Stimulated activated CD8-positive, alpha-beta memory T cell treated with anti-CD3 and anti-CD28 coated beads, Interleukin-15, amount 100 ng/mL, for 4 hours (primary cell): ENCODE measurements at places on chromosomes 6 and 20.

DNA sequence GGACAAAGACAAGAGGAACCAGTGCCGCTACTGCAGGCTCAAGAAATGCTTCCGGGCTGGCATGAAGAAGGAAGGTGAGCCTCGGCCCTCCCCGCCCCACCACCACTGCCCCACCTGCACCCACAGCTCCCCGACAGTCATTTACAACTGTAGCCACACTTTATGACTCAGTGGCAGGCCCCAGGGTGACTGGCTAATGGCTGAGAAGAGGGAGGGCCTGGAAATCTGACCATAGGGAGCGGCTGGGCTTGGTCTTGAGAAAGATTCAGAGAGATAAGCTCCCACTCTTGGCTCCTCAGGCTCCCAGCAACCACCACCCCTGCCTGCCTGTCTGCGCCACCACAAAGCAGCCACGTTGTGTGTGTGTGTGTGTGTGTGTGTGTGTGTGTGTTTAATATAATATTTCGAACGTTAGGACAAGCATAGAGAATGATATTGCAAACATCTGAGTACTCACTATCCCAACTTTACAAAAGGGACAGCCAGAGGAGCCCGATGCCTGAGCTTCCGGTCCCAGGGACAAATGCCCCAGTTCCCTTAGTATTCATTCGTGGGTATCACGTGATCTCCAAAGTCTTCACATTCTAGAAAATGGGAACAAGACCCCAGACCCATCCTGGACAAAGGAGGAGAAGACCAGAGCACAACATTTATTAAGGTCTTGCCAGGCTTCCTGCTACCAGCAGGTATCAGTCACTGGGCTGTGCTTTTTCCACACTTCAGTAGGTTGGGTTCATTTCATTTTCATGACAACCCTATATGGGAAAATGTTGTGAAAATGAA is 52.1 kb downstream of the HNF4A start:
- DNase-seq = no peak

GRCh38 chr6:68372991-68373390 is 262.1 kb upstream of the ADGRB3 start:
- DNase-seq = no peak

DNA sequence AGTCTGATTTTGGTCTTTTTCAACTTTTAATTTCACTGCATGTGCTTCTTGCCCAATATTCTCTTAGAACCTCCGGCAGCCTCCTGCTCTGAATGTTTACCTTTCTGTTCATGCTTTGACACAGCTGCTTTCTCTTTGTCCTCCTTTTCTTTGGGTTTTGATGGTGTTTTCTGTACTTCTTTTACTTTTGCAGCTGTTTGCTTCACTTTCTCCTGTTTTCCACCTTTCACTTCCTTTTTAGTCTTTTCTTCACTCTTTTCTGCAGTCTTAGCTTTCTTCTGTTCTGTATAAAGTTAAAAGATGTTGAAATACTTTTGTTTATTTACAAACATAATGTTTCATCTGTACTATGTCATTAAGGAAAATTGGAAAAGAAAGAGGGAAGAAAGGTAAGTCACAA is 133.1 kb downstream of the TRDN start:
- DNase-seq = no peak

DNA sequence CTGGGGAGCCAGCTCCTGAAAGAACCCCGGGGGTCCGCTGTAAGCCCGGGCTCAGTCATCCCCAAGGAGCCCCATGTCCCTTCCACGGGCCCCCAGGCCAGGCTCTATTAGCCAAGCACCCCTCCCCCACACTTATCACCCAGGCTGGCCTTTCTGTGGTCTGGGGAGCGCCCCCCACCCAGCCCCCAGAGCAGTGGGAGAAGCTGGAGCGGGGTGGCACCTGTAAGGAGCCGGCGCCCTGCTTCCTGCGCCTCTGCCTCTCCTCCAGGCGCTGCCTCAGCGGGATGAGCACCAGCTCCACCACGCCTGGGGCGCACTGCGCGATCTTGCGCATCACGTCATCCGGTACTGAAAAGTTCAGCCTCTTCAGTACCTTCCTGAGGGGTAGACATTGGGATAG is 2.3 kb downstream of the SPEF1 start:
- DNase-seq = no peak

DNA sequence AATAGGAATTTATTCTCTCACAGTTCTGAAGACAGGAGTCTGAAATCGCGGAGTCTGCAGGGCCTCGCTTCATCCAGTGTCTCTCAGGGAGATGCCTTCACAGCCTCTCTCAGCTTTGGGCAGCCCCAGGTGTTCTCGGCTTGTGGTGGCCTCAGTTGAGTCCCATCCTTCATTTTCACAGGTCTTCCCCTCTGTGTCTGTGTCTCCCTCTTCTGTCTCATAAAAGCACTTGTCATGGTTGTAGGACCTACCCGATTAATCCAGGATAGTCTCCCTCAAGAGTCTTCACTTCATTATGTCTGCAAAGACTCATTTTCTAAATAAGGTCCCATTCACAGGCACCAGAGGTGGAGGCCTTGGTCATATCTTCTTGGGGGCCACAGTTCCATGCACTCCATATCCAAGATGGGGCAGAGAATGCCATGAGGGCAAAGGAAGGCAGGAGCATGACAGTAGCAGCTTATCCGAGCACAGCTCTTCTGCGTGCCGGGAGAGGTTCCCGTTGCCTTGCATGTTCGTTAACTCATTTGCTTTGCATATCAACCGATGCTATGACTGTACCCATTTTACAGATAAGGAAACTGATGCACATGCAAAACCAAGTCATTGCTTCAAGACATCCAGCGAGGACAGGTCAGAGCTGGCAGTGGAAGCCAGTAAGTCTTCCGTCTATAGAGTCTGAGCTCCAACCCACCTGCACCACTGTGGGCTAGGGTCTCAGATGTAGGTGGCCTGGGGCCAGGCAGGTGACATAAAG is 363.8 kb upstream of the SULF2 start:
- no peak for DNase-seq

- DNase-seq = no peak
These were observed 5.1 kb upstream of the BPI start for GRCh38 chr20:38298768-38299288.

- no peak for DNase-seq
These were observed 885.2 kb downstream of the EPHA7 start for GRCh38 chr6:92534109-92534508.

- DNase-seq = no peak
These were observed 137.3 kb downstream of the STXBP5 start for GRCh38 chr6:147341486-147341885.

DNA sequence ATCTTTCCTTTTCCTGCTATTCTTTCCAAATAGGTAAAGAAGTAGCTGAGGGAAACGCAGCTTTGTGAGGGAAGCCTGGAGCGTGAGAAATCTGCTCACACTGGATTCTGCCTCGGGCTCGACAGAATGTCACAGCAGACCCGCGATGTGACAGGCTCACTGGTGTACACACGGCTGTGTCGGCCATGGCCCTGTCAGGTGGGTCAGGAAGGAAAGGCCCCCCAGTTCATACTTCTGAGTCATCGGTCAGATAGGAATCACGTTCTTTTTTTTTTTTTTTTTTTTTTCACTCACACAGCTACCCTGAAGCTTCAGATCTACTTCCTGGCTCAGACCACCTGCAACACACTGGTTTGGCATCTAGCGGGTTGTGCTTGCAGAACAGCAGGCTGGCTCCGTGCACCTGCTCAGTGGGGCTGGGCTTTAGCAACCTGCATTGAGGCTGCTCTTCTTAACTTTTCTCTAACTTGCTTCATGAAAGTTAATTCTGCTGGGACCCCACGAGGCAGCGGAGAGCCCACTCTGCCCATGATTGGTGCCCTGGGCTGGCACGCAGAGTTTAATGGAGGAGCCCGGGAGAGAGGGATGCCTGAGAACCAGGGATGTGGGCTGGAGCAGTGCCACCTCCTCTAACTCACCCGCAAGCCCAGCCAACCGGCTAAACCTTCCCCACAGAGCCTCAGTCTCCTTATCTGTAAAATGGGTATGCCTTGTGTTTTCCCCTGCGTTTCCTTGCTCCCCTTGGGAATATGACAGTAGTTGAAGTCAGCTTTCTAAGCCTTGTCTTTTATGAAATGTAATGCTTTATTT is 61.5 kb upstream of the FNDC1 start:
- DNase-seq = peak; percentile 43

- DNase-seq = no peak
These were observed 25.1 kb upstream of the HSF2 start for GRCh38 chr6:122374307-122374706.

- DNase-seq = no peak
These were observed 18.2 kb upstream of the ZNF391 start for GRCh38 chr6:27370391-27370790.

GRCh38 chr6:158649289-158650143 is at the start of gene SYTL3:
Gene SYTL3, plus strand, starts transcription at chr6:158650054. Its CDS starts 13,215 bp downstream, at chr6:158663269.
- DNase-seq = peak; percentile 48

DNA sequence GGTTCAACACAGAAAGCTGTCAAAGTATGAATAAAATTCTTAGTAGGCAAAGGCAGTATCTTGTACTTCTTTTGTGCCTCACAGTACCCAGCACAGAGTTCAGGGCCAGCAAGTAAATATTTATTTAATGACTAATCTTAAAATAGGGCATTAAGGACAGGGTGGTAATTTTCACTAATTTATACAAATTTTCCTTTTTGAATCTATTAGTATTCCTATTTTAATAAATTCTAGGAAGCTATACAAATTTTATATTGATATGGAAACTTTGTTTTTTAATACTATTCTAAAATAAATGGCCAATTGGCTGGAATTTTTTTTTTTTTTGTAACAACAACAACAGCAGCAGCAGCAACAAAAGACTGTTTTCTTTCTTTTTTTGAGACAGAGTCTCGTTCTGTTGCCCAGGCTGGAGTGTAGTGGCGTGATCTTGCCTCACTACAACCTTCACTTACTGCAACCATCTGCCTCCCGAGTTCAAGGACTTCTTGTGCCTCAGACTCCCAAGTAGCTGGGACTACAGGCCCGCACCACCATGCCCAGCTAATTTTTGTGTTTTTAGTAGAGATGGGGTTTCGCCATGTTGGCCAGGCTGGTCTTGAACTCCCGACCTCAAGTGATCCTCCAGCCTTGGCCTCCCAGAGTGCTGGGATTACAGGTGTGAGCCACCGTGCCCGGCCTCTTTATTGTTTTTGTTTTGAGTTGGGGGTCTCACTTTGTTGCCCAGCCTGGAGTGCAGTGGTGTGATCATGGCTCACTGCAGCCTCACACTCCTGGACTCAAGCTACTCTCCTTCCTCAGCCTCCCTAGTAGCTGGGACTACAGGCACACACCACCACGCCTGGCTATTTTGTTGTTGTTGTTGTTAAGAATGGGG is 85.2 kb downstream of the FKBP5 start:
- DNase-seq = no peak

- no peak for DNase-seq
These were observed 259.3 kb upstream of the RIN2 start for GRCh38 chr20:19498756-19499155.

DNA sequence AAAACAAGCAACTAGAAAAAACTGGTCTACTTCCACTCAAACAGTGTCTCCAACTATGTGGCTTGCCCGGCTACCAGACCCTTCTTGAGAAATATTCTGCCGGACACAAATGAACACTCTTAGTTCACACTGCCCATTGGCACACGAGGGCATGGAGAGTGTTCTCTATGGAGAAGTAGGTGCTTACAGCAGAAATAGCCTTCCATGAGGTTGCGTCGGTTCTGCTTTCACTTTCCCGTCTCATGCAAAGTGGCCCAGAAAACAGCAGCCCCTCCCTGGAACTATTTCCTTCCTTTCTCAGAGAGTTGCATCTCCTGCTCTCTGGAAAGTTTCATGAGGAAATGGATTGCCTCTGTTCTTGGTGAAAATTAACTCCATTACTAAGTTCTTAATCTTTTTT is 9.5 kb upstream of the HLA-DOA start:
- no peak for DNase-seq

DNA sequence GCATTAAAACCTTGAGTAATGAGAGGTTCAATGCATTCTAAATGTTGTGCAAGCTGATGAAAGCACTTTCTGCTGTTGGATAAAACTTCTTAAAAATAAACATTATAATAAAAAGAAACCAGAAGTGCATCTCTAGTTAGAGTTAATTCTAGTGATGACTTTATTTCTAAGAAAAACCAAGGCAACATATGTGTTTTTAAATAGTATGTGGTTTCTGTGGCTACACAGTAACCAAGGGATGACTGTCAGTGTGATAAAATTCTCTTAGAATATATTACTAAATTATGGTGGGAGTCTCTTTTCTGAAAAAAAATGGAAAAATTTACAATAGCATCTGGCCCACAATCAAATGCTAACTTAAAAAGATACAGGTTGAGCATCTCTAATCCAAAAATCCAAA is 117.0 kb downstream of the ME1 start:
- DNase-seq = no peak
